ENCODE measurements at places on chromosomes 11 and 22.

DNA sequence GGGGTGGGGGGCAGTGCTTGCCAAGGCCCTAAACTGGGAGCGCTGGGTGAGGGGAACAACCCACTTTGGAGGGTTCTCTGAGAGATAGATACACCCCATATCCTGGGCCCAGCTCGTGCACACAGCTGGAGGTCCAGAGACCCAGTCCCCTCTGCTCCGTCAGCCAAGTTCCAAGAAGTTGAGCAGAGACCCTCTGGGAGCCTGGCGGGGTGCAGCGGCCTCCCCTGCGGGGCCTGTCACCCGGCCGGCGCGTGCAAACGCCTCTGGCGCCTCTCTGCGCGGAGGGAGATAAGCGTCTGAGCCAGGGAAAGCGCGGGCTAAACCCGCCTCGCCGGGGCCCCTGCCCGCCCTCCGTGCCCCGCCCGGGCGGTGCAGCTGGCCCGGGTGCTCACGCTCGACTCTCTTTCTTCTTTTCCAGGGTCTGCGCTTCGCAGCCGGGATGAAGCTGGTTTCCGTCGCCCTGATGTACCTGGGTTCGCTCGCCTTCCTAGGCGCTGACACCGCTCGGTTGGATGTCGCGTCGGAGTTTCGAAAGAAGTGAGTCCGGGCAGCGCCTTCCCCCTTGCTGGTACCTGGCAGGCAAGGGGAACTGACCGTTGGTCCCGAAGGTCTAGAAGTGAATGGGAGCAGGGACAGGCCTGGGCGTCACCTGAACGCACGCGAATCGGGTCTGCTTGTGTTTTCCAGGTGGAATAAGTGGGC lies 540 bp downstream of the ADM start:
- DNase-seq, result no peak

DNA sequence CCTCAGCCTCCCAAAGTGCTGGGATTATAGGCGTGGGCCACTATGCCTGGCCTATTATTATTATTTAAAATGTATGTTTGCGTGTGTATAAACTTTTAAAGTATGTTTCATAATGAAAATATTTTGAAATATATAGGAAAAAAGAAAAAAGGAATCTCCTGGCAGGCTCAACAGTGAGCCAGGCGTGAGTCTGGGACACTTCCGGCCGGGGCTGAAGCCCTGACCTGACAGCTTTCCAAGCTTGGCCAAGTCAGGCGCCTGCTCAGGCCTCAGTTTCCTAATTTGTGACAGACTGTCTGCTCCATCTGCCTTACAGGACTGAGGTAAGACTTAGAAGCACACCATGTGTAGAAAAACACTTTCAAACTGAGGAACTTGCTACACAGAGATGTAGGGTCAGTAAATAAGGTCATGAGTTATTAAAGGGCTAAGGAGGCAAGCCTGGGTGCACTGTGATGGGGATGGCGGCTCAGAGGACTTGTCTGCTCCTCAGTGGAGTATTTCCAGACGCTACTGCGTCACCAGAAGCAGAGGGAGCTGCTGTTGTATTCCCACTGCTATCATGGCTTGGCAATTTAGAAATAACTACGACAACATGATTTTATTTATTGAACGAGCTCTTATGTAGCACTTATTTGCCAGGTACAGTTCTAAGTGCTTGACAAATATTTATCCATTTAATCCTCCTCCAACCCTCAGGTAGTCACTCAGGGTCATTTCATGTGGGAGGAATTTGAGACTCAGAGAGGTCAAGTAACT lies 100.1 kb downstream of the PRR5L start:
- no peak for DNase-seq

DNA sequence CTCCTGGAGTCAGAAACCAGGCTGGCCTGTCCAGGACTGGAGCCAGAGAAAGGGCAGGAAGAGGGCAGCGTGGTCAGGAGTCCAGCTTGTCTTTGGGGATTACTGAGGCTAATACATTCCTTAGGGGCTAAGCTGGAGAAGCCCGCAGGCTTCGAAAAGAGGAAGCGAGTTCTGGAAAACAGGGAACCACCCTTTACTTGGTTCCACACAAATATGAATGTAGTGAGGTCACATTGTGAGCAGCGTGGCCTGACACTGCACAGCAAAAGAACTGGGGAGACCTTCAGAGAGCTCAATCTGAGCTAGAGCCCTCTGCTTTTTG lies 132.3 kb downstream of the CEP164 start:
- no peak for DNase-seq

GRCh38 chr22:28703436-28703835 lies 23.8 kb upstream of the TTC28 start:
- DNase-seq, result no peak

DNA sequence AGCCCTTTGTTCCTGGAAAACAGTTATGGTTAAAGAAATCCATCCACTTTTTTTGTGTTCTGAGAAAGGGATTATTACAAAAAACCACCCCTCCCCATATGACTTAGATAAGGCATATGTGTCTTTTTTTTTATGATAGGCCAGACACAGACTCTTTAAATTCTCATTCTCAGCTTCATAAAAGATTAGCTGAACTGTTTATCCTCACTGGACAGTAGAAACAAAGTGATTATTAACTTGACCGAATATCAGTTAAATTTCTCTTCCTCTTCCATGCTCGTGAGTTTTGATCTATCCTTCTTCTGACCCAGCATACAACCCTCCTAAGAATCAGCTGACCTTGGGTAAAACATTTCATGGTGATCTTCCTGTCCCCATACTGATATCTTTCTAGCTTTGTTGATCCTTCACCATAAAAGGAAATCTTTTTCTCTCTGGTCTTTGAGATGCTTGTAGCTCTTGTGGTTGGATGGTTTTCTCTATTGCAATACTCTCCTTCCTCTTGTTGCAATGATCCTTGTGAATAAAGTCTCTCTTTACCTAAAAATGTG lies 26.2 kb downstream of the OR2AG2 start:
- DNase-seq, result no peak

DNA sequence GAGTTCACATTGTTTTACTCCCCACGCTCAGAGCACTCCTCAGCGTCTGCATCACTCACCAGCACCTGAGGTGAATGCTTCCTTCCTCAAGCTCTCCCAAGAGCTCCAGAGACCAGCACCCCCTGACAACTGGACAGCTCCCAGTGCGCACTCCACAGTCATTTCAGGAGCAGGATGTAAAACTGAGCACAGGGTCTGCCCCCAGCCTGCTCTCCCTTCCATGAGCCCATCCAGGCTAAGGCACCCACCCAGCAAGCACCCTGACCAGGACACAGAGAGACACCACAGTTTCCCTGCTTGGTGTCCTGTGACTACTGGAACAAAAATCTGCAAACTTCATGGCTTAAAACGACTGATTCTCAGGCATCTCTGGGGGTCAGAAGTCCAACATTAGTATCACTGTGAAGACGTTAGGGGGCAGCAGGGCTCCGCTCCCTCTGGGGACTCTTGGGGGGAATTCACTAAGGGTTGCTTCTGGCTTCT lies 3.3 kb downstream of the SCGB1D2 start:
- peak; percentile 6 for DNase-seq

DNA sequence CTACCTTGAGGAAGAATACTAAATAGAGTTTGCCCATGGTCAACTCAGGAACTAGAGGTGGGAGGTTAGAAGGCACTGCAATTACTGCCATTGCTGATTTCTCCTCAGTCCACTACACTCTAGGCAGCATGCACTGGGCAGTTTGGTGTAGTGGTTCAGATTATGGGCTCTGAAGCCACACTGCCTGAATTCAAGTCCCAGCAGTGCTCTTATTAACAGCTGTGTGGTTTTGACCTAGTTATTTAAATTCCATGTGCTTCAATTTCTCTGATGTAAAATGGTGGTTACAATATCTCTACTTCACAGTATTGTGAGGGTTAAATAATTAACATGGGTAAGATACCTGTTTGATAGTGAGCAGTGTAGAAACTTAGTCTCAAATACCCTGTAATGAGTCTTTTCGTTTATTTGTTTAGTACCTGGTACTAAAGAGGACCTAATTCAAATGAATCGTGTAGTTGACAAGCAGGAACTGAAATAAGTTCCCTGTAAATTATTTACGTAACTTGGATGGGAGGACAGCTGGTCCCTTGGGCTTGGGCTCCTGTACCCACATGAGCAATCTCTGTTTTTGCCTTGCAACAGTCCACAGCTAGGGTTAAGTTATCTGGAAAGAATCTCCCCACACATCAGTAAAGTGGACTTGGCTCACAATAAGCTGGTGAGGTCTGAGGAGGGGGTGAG lies 17.8 kb downstream of the PRR5L start:
- no peak for DNase-seq

DNA sequence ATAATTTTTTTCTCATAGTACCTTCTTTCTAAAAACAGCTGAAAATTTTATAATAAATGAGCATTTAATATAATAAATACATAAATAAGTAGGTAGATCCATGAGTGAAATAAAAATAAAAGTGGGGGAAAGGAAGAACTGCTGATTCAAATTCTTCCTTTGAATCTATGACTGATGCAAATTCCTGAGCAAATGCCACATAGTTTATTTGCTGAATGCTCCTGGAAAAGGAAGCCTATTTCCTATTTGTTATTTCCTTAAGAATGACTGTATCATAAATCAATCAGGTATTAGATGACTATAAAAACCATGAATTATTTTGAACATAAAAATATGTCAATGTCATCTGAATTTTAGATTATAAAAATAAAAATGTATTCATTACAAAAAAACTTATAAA lies 16.6 kb downstream of the BTBD10 start:
- DNase-seq, result no peak

GRCh38 chr22:49771266-49772065 lies 56.2 kb downstream of the BRD1 start:
- DNase-seq, result no peak

DNA sequence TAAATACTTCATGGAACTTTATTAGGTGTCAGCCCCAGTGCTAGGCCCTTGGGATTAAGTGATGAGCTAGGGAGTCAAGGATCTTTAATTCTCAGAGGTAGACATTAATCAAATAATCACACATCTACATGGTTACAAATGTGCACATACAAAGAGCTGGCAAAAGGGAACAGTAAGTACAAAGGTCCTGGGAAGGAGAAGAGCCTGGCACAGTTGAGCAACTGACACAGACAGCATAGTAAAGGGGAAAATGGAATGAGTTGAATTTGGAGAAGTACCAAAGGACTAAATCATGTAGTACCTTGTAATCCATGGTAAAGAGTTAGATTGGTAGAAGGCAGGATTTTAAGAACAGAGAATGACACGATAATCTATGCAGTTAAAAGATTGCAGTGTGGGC lies 116.3 kb downstream of the APIP start:
- DNase-seq, result no peak

- no peak for DNase-seq
Observed at GRCh38 chr11:27783701-27784355, 83.6 kb upstream of the BDNF start.

GRCh38 chr11:107682171-107682570 lies 29.7 kb downstream of the SLN start:
- no peak for DNase-seq

DNA sequence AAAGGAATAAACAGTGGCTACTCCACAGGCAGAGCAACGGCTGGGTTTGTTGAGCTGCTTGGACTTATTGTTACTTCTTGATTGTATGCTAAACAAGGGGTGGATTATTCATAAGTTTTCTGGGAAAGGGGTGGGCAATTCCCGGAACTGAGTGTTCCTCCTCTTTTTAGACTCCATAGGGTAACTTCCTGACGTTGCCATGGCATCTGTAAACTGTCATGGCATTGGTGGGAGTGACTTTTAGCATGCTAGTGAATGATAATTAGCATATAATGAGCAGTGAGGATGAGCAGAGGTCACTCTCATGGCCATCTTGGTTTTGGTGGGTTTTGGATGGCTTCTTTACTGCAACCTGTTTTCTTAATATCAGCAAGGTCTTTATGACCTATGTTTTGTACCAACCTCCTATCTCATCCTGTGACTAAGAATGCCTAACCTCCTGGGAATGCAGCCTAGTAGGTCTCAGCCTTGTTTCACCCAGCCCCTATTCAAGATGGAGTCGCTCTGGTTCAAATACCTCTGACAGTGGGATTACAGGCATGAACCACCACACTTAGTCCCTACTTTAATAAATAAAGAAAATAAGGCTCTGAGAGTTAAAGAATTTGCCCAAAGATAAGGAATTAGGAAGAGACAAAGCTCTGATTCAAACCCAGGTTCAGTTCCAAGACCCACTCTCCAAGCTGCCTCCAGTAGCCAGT lies 65.6 kb upstream of the CLMP start:
- DNase-seq, result no peak

- DNase-seq, result no peak
Observed at GRCh38 chr11:22901603-22902002, 41.3 kb upstream of the CCDC179 start.

GRCh38 chr11:134686460-134687061 lies 274.5 kb upstream of the B3GAT1 start:
- no peak for DNase-seq

- DNase-seq, result no peak
Observed at GRCh38 chr11:108587109-108587508, 6.5 kb downstream of the EXPH5 start.

- DNase-seq, result no peak
Observed at GRCh38 chr11:75565221-75565814, 3.3 kb downstream of the SERPINH1 start.

DNA sequence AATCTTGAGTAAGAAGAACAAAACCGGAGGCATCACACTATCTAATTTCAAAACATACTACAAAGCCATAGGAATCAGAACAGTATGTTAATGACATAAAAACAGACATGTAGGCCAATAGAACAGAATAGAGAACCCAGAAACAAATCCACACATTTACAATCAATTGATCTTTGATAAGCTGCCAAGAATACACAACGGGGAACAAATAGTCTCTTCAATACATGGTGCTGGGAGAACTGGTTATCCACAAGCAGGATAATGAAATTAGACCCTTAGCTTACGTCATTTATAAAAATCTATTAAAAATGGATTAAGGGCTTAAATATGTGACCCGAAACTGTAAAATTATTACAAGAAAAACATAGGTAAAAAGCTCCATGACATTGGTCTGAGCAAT lies 417.7 kb downstream of the INSC start:
- no peak for DNase-seq

Data from stimulated activated CD4-positive, alpha-beta T cell treated with anti-CD3 and anti-CD28 coated beads, Interleukin-4, amount 100 ng/mL, for 48 hours (primary cell).